Foreskin keratinocyte (primary cell): ENCODE measurements at places on chromosomes 6 and 20.
A peak's percentile ranks its signal among the peaks of the same experiment; 100 is the strongest.

DNA sequence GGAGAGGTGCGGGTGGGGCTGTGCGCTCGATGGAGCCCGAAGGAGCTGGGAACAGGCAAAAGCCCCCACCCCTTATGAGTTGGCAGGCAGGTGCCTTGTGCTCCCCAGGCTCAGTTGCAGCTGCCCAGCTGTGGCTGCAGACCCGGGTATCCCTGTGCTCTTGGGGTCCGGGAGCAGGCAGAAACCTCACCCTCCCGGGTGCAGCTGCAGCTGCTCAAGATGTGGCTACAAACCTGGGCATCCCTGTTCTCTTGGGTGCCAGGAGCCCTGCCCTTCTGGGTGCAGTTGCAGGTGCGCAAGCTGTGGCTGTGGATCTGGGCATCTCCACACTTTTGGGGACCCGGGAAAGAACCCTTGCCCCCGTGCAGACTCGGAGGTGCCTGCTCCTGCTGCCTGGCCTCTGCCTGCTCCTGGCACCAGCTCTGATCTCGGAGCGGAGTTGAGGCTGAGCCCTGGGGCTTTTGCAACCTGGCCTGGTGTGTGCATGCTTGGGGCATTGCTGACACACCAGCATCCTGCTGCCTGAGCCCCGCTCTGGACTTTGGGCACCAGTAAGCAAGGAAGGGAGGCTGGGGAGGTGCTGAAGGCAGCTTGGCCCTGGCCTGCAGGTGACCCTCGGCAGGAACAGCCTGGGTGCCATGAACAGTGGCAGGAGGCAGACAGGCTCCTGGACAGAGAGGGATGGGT lies 21.6 kb downstream of the OR2J3 start:
- DNase-seq = no peak

DNA sequence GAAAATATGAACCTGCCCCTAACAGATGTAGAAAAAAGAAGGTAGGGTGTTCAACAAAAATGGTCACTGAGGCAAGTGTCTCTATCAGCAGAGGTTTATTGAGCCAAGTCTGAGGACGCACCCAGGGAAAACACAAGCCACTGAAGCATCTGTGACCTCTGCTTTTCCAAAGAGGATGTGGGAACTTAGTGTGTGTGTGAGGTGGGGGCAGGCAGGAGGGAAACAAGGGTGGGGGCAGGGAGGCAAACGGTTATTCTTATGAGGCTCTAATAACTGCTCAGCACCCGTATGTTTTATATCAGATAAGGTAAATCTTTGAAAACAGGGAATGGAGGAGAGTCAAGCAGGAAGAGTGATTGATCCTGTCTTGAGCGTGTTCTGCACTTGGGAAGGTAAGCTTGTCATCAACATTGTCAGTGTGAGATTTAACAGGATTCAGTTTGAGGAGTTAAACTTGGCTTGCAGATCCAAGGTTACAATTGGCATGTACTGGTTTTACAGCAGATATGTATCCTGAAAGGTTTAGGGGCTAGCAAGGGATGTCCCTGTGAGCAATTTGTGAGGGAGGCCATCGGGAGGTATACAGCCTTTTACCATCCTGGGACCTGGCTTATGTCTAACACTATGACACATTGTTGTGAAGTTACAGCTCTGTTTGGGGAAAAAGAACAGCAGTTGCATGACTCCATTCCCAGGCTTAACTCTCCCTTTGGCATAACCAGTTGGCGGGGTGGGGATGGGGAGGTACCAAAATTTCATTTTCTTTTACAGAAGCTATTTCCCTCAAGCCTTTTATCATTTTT lies 33.7 kb downstream of the NINL start:
- DNase-seq = no peak

GRCh38 chr6:22028403-22029090 lies 268.3 kb downstream of the PRL start:
- DNase-seq = no peak

DNA sequence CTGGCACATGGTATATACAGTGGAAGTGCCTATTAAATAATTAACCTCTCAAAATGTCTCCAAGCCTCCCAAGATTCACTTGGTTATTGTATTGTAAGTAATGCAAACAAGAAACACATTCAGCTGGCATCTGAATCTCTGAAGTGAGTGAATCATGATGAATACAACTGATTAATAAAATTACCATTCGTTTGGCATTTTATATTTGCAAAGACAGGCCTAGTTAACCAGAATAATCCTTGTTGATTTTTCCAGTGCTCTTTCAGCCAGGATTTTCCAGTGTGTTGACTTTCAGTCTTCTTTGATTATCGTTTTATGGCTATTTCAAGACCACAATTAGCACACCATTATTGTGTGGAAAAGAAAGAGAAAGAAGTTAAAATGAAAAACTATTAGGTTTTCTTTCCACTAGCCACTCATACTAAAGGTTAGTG lies 20.3 kb downstream of the SLC22A2 start:
- peak; percentile 61 for DNase-seq

- no peak for DNase-seq
Measured at GRCh38 chr6:91600561-91600960, 1013.7 kb upstream of the MAP3K7 start.
